ENCODE measurements at places on chromosomes 7 and 10. TPM values are rescaled to one million over a fixed set of nuclear protein-coding genes. Genes with fewer than 3 reads are reported as not detected.
A peak's percentile ranks its signal among the peaks of the same experiment; 100 is the strongest.

DNA sequence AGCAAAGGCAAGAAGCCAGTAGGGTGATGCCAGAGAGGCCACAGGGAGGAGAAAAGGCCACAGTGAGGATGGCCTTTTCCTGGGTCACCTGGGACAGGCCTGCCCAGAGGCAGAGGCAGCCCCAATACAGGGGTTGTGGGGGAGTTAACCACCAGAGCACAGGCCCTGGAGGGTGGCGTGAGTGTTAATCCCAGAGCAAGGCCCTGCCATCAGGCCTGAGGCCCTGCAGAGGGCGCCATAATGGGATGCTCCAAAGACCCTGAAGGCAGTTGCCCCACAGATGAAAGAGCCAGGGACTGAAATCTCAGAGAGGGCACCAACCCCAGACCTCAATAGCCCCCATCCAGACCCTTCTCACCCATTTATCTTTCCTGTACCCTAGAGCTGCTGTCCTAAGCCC, 23.9 kb downstream of the SLC13A4 start:
- DNase-seq = no peak
- no peaks in the 10 kb centered on the region for H3K27me3 ChIP-seq
- peaks cover 6% of the 10 kb centered on the region for H3K4me1 ChIP-seq
- no peak overlapping the region for H3K4me3 ChIP-seq
- H3K27ac ChIP-seq = no peak overlapping the region

- no peak overlapping the region for H3K4me3 ChIP-seq
- peak; percentile 71 for DNase-seq
- peaks cover 52% of the 10 kb centered on the region for H3K4me1 ChIP-seq
Measured at GRCh38 chr10:102773986-102774385, 30.2 kb downstream of the WBP1L start.

DNA sequence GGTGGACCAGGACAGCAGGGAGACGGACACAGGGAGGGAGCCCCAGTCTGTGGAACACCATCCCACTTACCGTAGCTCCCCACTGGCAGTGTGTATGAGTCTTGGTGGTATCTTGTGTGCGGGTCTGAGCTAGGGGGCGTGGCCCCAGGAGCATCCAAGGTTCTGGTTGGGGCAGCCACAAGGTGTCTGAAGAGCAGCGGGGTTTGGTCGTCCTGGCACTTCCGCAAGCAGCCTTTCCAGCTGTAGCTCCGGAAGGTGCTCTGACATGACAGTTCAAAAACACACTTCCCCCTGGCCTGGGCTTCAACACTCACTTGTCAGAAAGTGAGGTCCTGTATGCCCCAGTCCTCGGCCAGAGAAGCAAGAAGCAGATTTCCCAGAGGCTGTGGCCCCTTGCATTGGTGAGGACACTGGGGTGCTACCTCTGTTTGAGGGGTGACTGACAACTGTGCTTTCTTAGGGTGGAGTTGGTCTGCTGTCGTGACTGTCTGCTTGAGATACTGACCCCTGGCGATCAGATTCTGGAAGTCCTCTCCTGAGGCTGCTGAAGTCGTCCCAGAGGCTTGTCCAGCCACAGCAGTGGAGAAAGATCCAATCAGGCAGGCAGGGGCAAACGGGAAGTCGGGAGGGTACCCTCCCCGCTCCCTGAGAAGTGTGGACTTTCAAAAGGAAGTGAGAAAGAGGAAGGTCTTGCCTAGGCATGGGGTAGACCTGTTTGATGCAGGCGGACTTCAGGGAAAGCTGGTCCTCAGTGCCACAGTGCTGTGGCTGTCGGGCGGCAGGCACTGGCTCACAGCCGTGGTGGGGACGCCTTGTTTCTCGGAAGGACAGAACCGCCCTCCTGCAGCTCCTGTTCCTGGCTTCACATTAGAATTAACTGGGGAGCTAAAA, 51.4 kb upstream of the PFKFB3 start:
- no peaks in the 10 kb centered on the region for H3K27me3 ChIP-seq
- H3K27ac ChIP-seq = peak overlapping the region; percentile 25
- peak; percentile 83 for DNase-seq

DNA sequence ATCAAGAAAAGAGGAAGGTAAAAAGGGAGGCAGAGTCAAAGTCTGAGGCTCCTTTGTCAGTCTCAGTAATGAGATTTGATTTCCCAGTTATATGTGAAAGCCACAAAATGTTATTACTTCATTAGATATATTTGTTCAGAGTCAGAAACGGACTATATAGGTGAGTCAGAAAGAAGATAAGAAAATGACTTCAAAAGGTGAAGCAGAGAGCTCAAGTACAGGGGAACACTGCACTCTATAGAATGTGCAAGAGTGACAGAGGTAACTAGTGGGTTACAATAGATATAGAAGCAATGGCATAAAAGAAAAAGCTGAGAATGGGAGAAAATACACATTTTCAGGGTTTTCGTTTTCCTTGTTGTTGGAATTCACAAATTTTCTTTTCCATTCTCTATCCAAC, 43.3 kb downstream of the DGKB start:
- no peaks in the 10 kb centered on the region for H3K4me1 ChIP-seq
- no peaks in the 10 kb centered on the region for H3K36me3 ChIP-seq
- no peak for DNase-seq
- H3K27ac ChIP-seq = no peak overlapping the region
- no peaks in the 10 kb centered on the region for H3K27me3 ChIP-seq

DNA sequence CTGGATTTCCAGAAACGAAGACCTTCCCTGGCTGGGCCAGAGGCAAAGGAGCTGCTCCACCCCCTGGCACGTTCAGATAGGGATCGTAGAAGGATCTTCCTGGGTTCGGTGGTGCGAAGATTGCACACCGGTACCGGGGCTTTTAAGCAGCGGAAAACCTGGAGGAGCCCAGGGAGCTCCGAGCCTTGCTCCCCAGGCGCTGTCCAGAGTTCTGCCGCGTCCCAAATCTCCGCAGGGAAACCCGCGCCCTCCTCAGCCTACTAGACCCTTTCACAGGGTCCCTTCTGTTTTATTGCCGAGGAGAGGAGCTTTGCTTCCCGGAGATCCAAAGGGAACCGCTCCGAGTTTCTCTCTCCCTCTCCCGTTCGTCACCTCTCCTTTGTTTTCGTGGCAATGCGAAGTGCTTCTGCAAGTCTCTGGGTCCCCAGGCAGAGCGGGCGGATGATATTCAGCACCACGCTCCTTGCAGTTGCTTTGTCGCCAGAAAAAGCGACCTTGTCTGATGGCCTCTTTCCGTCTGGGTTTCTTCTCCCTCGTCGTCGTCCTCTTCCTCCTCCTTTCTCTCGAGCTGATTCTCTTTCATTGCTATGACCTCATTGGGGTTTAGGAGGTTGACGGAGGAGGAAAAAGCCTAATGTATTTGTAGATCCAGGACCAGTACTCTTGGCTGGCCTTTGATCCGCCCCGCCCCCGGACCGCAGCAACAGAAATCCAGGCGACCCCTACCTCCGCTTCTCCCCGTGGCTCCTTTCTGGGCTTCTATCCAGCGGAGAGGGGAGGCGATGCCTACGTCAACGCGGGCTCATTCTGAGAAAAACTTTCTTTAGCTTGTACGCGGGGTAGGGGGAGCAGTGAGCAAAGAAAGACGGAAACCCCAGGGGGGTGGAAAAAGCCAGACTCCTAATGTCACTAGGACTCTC, at the start of gene TMEM196:
Gene TMEM196, minus strand, starts transcription at position 777 of the 920 bp plus-strand sequence. CDS start 921 bp downstream, outside the sequence.
- H3K4me3 ChIP-seq = no peak within 1 kb of the TSS
- H3K36me3 ChIP-seq = no peaks in the 10 kb centered on the region
- DNase-seq = peak; percentile 37
- H3K27me3 ChIP-seq = peaks cover 14% of the 10 kb centered on the region

GRCh38 chr7:158409120-158409519, 178.5 kb downstream of the PTPRN2 start:
- DNase-seq = no peak
- no peaks in the 10 kb centered on the region for H3K4me1 ChIP-seq
- H3K36me3 ChIP-seq = no peaks in the 10 kb centered on the region
- no peaks in the 10 kb centered on the region for H3K27me3 ChIP-seq
- no peak overlapping the region for H3K27ac ChIP-seq

GRCh38 chr10:110335314-110336064, 30.8 kb upstream of the SMNDC1 start:
- no peak overlapping the region for H3K27ac ChIP-seq
- no peaks in the 10 kb centered on the region for H3K27me3 ChIP-seq
- H3K36me3 ChIP-seq = no peaks in the 10 kb centered on the region
- DNase-seq = no peak
- H3K4me1 ChIP-seq = peaks cover 8% of the 10 kb centered on the region
- H3K4me3 ChIP-seq = no peak overlapping the region

- H3K36me3 ChIP-seq = no peaks in the 10 kb centered on the region
- H3K27ac ChIP-seq = peak overlapping the region; percentile 92
- H3K4me3 ChIP-seq = no peak overlapping the region
- DNase-seq = peak; percentile 31
Measured at GRCh38 chr7:50838675-50839377, 56.1 kb upstream of the GRB10 start.

DNA sequence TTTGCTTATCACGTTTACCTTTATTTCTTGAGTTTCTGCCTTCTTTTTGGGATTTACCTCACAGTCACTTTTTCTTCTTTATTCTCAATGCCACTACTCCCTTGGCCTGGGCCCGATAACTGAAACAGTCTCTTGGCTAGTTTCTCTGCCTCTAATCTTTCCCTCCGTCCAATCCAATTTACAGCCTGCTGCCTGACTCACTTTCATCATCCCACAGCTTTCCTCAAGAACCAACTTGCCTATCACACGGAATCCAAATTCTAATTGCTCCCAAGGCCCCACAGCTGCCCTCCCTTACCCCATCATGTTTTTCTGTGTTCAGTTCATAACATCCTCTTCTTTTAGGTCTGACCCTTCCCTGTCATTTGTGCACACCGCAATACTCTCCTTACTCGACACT, 121.4 kb downstream of the HIPK2 start:
- no peaks in the 10 kb centered on the region for H3K36me3 ChIP-seq
- DNase-seq = no peak
- no peaks in the 10 kb centered on the region for H3K27me3 ChIP-seq
- peaks cover 17% of the 10 kb centered on the region for H3K4me1 ChIP-seq
- H3K27ac ChIP-seq = no peak overlapping the region

DNA sequence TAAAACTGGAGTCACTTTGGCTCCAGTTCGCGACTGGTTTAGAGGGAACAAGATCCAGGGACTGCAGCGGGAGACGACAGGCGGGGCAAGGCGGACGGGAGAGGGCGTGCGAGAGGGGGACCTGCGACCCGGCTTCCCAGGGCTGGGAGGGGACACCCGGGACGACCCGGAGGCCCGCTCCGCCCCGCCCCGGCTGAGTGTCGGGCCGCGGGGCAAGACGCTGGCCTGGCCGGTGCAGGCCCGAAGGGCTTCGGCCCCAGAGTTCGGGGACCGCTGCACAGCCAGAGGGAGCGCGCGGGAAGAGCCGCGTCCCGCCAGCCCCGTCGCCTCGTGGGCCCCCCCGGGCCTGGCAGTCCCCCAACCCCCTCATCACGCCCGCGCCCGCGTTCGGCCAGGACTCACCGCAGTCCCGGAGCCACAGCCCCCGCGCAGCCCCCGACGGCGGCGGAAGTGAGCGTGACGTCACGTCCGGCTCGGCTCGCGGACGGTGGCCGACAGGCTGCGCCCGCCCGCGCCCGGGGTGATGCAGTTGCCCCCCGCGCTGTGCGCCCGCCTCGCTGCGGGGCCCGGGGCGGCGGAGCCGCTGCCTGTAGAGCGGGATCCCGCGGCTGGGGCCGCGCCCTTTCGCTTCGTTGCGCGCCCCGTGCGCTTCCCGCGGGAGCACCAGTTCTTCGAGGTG, at the start of the genes TUBGCP2 and ZNF511:
Gene TUBGCP2, minus strand, starts transcription at position 452 of the 679 bp plus-strand sequence. CDS start 5,931 bp downstream, outside the sequence.
Gene ZNF511, plus strand, starts transcription at position 494 of the 679 bp plus-strand sequence. Its CDS starts 30 bp downstream, at position 524.
- H3K27me3 ChIP-seq = no peaks in the 10 kb centered on the region
- DNase-seq = peak; percentile 86
- H3K27ac ChIP-seq = peak within 1 kb of the TSS; percentile 87

- peaks cover 20% of the 10 kb centered on the region for H3K27me3 ChIP-seq
- DNase-seq = no peak
- H3K4me3 ChIP-seq = no peak overlapping the region
- H3K36me3 ChIP-seq = no peaks in the 10 kb centered on the region
- H3K27ac ChIP-seq = no peak overlapping the region
Measured at GRCh38 chr10:78655979-78656378, 412.8 kb upstream of the ZMIZ1 start.

DNA sequence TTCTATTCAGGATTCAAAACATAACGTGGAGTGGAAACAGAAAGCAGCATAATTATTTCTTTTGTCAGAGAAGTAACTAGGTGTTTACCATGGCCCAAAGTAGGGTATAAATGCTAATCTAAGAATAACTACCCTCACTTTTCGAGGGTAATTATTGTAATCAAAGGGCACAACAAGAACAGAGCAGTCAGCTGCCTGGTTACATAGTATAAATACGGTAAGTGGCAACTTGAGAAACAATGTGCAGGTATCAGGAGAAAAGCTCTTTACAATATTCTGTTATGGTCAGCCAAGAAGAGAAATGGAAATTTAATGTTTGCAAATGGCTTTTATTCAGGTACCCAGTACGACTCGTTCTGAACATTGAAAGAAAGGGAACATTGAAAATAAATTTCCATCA, 242.0 kb upstream of the NPY start:
- H3K27me3 ChIP-seq = no peaks in the 10 kb centered on the region
- H3K36me3 ChIP-seq = no peaks in the 10 kb centered on the region
- H3K4me1 ChIP-seq = no peaks in the 10 kb centered on the region
- DNase-seq = no peak
- H3K4me3 ChIP-seq = no peak overlapping the region

- no peaks in the 10 kb centered on the region for H3K4me1 ChIP-seq
- no peaks in the 10 kb centered on the region for H3K27me3 ChIP-seq
- no peak for DNase-seq
- H3K4me3 ChIP-seq = no peak overlapping the region
Measured at GRCh38 chr10:94217411-94217810, 145.3 kb downstream of the NOC3L start.

GRCh38 chr10:9018195-9019173, 964.0 kb downstream of the GATA3 start:
- no peaks in the 10 kb centered on the region for H3K36me3 ChIP-seq
- peak; percentile 91 for DNase-seq
- peak overlapping the region; percentile 45 for H3K27ac ChIP-seq
- H3K4me3 ChIP-seq = no peak overlapping the region
- H3K27me3 ChIP-seq = no peaks in the 10 kb centered on the region

Gene PIP
- total RNA-seq = not detected

Gene PAPOLB
- total RNA-seq = 0.07 TPM

Gene MMD2
- total RNA-seq = not detected

Gene ABCB1
- total RNA-seq = 13.4 TPM

Gene NPFFR1
- total RNA-seq = not detected

Gene CYP3A5
- not detected for total RNA-seq

Gene FAM20C
- 44.4 TPM for total RNA-seq

Gene TAS2R41
- total RNA-seq = not detected

Gene RET
- not detected for total RNA-seq

Data from endothelial cell of umbilical vein (primary cell).